ENCODE measurements at places on chromosomes 6 and 20. TPM values are rescaled to one million over a fixed set of nuclear protein-coding genes. Genes with fewer than 3 reads are reported as not detected.
A peak's percentile ranks its signal among the peaks of the same experiment; 100 is the strongest.

DNA sequence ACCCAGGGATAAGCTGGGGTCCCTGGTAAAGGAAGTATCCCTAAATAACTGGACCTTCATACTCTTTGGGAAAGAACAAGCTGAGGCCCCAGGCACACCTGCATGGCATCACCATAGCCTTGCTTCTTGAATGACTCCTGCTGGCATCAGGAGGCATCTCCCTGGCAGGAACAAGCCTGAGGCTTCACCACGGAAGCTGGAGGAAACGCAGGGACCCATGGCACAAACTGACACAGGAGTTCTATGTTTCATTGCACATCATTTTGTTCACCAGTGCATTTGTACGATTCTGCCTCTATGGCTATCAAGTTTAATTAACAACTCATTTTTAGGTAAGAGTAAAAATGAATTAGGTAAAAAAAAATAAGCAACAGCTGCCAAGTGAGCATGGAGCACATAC, 619 bp upstream of the PDE7B start:
- no peak for DNase-seq

GRCh38 chr6:169701954-169702839, at the start of the genes C6orf120 and WDR27:
Gene C6orf120 (plus strand): TSS chr6:169702126. CDS start chr6:169702460, 334 bp downstream.
Gene WDR27 (minus strand): TSS chr6:169702029. CDS start chr6:169689005, 13,024 bp downstream.
- peak; percentile 99 for DNase-seq

DNA sequence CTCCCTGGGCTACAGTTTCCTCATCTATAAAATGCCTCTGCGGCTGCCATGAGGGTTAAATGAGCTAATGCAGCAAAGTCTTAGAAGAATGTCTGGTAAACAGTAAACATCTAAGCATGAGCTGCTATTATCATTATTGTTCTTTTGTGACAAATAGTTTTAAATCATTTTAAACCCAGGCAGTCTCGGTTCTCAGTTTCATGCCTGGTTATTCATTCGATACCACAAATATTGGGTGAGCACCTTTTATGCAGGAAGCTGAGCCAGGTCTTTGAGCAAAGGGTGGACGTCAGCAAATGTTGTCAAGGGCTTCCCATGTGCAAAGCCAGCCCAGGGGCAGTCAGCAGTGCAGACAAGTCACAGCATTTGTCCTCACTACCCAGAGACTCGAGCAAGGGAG, 128.7 kb downstream of the NFATC2 start:
- no peak for DNase-seq

- DNase-seq, result no peak
These were observed 204.5 kb downstream of the SYNDIG1 start for GRCh38 chr20:24673678-24674570.

DNA sequence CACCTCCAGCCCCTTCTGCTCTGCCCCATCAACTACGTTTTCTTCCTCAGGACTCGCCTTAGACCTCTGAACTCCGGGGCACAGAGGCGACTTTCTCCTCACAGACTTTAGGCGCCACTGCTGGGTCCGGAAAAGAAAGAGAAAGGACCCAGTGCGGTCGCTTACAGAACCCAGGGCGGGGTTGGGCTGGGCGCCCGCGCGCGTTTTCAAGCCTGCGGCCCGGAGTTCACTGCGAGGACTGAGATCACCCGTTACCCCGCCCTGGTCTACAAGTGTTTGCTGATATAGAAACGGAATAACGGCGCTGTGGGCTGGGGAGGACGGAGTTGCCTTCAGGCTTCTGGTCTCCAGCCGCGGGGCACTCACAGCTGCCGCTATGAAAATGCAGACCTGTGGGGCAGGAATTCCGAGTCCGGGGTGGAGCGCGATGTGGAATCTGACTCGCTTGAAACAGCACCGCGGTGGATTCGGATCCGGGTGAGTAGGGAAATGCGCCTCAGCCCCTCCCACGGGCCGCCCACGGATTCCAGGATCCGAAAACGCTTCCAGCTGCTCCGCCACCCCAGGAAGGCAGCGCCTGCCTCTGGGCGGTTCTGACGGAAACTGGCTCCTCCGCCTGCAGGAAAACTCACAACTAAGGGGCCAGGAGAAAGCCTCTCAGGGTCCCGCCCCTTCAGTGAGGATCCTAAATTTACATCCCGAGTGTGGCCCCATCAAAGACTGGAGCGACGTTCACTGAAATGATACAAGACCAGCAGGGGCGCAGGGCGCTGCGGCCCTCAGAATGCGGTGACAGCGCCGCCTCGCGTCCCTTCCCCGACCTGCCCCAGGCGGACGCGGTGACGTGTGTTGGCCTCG, 29.4 kb downstream of the HLA-F start:
- DNase-seq, result peak; percentile 89

DNA sequence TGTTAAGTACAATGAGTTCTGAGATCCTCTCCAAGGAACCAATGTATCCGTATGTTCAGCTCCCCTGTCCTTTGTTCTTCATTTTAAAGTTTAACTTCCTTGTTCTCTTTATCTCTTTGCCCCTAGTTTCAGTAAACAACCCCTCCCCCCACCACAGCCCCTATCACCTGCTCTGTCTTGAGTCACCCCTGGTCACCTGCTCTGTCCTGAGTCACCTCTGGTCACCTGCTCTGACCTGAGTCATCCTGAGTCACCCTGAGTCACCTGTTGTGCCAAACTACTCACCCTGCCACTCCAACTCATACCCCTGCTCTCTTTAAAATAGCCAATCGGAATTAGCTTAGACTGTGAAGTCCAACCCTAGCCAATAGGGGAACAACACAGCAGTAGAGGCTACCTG, 288.7 kb upstream of the CDYL start:
- DNase-seq, result no peak

DNA sequence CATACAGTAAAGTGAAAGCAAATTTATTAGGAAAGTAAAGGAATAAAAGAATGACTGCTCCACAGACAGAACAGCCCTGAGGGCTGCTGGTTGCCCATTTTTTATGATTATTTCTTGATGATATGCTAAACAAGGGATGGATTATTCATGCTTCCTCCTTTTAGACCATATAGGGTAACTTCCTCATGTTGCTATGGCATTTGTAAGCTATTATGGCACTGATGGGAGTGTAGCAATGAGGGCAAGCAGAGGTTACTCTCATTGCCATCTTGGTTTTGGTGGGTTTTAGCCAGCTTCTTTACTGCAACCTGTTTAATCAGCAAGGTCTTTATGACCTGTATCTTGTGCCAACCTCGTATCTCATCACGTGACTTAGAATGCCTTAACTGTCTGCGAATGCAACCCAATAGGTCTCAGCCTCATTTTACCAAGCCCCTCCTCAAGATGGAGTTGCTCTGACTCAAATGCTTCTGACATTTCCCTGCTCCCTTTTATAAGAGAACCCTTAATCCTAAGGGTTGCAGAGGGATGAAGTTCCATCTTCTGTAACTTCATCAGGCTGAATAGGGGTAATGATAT, 280.1 kb upstream of the RGS17 start:
- no peak for DNase-seq

GRCh38 chr20:79565-79964, 7.9 kb upstream of the DEFB125 start:
- DNase-seq, result no peak

DNA sequence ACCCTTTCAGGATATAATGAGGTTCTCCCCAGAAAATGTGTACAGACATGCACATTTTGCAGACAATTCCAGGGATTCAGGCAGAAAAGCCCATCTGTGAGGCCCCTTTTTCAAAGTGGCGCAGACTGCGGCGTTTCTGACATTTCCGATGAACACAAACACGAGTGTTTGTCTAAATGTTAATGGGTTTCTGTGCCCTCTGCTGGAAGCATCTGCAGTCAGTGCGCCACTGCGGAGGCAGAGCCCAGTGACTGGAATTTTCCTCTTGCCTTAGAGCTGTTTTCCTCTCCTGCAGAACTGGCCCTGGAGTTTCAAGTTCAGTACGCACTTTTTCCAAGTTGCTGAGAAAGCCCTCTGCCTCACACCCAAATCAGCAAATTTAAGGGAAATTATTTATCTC, 15.3 kb downstream of the ANKRD60 start:
- DNase-seq, result no peak

DNA sequence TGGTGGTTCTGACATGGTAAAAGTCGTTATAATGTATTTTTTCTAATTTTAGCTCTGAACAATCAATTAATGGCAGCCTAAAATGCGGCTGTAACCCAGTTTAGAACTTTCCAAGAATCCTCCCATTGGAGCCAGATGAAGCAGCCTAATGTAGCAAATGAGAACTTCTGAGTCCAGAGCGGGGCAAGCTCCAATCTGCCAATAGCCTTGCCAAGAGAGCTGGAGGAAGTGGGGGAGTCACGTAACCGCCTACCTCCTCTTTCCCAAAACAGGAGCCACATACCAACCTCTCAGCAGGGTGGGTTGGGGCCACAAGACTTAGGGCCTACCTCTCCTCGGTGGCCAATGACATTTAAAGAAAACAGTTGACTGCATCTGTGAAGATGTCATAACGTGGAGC, 230.6 kb downstream of the SOD2 start:
- DNase-seq, result peak; percentile 73

- DNase-seq, result peak; percentile 88
These were observed 71.7 kb downstream of the RCAN2 start for GRCh38 chr6:46419576-46420002.

GRCh38 chr6:79984261-79984660, 20.2 kb upstream of the TTK start:
- DNase-seq, result no peak

- DNase-seq, result no peak
These were observed 385.3 kb upstream of the SULF2 start for GRCh38 chr20:48170625-48171024.

DNA sequence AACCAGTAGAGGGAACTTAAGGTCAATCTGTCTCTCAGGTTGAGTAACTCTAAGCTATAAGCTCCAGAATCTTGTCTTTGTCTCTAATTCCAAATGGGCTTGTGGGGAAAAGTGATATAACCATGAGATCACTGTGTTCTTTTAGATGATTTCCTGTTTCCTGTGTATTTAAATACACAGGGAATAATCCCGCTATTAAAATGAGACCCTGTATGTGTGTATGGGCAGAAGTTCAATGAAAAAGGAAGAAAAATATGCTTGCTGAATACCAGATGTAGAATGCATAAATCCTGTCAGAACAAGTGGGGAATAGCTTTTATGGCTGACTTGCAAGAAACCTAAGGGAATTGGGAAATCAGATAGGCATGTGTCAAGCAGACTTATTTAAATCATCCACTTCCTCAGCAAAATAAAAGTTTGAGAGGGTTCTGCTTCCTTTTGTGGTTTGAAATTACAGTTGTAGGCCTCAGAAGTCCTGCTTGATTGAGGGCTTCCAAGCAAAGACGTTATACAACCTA, 164.7 kb upstream of the PDE7B start:
- no peak for DNase-seq

- DNase-seq, result no peak
These were observed 18.8 kb downstream of the EYA2 start for GRCh38 chr20:46913329-46914044.

DNA sequence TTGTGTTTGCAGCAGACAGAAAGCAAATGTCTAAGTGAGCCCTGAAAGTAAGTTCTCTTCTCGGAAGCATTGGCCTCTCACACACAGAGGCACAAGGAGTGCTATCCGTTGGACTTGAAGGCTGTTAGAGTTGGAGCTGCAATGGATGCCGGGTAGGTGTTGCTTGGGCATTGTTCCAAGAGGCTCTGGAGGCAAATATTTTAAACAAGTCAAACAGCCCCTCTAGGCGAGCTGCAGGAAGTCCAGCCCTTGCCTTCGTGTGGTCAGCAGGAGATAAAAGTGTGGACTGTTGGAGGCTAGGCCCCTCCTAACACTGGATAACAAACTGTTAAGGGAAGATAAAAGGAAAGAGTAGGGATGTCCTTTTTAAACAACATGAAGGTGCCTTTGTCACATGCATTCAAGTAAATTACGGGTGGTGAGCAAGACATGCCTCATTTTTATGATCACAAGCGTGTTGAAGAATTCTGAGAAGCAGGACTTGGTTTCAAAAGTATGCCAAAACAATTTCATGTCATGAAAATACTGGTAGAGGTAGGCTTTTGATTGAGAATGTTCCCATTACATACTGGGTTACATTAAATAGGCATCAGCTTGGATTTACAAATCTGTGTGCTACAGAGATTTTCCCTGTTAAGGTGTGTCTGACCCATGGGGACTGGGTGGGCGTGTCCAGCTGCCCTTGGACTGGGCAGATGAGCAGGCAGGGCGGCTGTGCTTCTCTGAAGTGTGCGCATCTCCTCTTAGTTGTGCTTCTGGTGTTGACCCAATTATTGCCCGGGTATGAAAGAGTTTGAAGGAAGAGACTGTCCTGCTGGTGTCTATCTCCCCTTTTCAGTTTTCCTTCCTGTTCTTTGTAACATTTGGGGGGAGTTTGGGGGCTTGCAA, 57.5 kb downstream of the RREB1 start:
- no peak for DNase-seq

GRCh38 chr6:147805155-147805554, 296.7 kb downstream of the SAMD5 start:
- DNase-seq, result no peak

DNA sequence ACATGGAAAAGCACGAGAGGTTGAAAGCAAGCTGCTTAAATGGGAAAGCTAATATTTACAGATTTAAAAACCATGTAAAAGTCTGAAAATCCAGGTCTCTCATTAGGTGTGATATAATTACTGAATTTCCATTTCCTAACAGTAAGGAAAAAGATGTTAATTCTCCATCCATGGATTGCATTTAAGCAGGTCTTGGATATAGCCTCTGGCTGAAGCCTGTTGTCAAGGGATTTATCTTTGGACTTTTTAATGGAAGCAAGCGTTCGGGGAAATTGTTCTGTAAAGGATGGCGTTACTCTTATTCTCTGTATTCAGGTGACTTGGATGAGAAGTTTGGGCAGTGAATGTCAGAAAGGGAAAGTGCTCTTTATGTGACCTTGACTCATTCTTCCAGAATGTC, 233.8 kb downstream of the SLC24A3 start:
- DNase-seq, result no peak

DNA sequence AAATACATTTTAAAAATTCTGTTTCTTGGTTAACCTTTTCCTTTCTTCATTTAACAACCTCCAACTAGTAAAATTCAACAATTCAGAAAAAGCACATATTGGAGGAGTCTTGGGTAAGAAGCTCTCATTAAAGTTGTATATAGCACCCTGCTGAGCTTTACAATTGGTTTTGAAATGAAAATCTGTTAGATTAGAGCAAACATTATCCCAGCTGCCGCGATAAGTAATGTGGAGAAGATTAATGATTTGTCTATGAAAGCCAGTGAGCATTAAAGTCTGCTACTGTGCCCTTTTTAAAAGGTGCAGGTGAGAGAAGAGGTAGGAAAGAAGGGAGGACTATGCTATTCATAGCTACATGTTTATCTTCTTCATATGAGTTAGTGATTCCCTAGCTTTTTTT, 201.5 kb downstream of the ZFAND3 start:
- DNase-seq, result no peak

Gene LY6G6C
- total RNA-seq, result not detected

Gene ZSCAN16
- 5.9 TPM for total RNA-seq

Gene BANF2
- not detected for total RNA-seq

Gene HUS1B
- 2.2 TPM for total RNA-seq

Gene VARS1
- 43.0 TPM for total RNA-seq

Gene RAET1G
- not detected for total RNA-seq

Gene ARMC2
- 1.0 TPM for total RNA-seq

Gene TMEM217
- total RNA-seq, result 0.22 TPM

Gene SPATA25
- 4.7 TPM for total RNA-seq

Gene GSTA2
- not detected for total RNA-seq

Gene SNHG17
- total RNA-seq, result 36.4 TPM

Gene DLK2
- 3.1 TPM for total RNA-seq

Gene NRN1
- 7.9 TPM for total RNA-seq

Gene TXNDC5
- total RNA-seq, result 66.6 TPM

Gene BPIFA1
- not detected for total RNA-seq

Gene SIRPG
- total RNA-seq, result not detected

Gene SEL1L2
- total RNA-seq, result not detected

Gene MACROD2
- 0.04 TPM for total RNA-seq

Gene VSX1
- total RNA-seq, result not detected
